H9 (cell line): ENCODE measurements at places on chromosomes 1 and 21. TPM values are rescaled to one million over a fixed set of nuclear protein-coding genes. Genes with fewer than 3 reads are reported as not detected.

- peak; percentile 36 for DNase-seq
These were observed 30.9 kb downstream of the WNT3A start for GRCh38 chr1:228037401-228038386.

DNA sequence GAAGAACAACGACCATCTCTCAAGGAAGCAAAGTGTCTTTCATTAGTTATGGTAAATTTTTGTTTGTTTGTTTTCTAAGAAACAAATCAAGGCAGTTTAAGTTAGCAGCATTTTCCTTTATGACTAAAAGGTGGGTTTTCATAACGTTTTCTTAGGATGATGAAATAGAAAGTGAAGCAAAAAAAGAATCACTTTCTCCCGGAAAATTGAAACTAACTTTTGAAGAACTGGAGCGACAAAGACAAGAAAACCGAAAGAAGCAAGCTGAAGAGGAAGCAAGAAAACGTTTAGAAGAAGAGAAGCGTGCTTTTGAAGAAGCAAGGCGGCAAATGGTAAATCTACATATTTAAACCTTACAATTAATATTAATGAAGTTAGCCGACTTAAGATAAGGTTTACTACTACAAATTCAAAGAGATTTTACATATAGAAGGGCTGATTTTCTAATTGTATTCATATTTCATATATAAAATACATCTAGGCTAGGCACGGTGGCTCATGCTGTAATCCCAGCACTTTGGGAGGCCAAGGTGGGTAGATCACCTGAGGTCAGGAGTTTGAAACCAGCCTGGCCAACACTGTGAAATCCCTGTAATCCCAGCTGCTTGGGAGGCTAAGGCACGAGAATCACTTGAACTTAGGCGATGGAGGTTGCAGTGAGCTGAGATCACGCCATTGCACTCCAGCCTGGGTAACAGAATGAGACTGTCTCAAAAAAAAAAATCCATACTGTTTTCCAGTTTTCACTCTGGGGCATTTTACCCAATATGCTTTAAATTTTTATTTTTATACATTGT lies 38.3 kb downstream of the NEXN start:
- no peak for DNase-seq

- DNase-seq = no peak
These were observed 206.9 kb upstream of the SNX7 start for GRCh38 chr1:98454666-98455065.

DNA sequence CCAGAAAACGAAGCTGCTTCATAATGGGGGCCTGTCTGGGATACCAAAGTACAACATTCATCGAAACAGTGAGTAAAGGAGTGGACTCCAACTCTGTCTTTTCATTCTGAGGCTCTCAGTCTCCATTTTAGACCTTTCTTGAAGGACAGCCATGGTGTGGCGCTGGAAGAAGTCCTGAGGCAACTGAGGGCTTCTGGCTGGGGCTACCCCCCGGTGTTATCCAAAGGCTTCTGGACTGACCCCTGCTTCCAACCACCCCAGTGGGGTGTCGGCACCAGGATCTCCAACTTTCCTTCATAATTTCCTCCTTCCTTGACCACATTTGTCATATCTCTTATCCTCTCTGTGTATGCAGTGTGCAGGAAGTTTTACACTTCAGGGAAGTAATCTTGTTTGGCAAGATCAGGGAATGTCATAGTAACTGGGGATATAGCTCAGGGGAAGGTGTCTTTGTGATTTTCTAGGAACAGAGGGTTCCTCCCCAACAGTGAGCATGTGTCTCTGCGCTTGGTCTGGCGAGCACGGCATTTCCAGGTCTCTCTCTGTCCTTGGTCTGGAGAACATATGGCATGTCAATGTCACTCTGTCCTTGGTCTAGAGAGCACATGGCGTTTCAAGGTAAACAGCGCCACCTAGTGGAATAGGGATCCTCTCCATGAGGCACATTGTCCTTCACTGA lies 19.4 kb upstream of the BSDC1 start:
- DNase-seq = peak; percentile 71

DNA sequence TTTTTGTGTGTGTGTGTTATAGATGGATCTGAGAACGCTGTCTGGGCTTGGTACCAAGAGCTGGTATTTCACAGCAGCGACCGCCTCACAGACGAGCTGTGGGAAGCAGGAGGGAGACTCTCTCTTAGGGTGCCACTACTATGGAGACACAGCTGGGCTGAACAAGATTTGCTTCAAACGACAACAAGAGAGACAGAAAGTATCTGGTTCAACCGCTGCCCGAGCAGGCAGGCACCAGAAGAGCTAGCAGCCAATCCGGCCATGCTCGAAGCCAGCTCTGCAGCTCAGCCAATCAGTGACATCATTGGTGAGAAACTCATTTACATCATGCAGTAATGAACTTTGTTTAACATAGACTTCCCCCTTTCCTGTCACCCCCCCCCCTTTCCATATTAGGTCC lies 341.3 kb downstream of the USP25 start:
- no peak for DNase-seq

- DNase-seq = no peak
These were observed 37.3 kb downstream of the OLFM3 start for GRCh38 chr1:101959456-101959855.

- DNase-seq = peak; percentile 14
These were observed 19.8 kb downstream of the COL6A2 start for GRCh38 chr21:46117586-46118315.

Gene CHIA
- total RNA-seq = not detected in 2 replicates

Gene RGS8
- 0.07 TPM in 1 of 2 replicates, not detected in the other for total RNA-seq

Gene C4BPB
- not detected in 2 replicates for total RNA-seq

Gene CHODL
- 3.4 and 3.5 TPM in 2 replicates for total RNA-seq

Gene LRRN2
- 4.5 and 5.8 TPM in 2 replicates for total RNA-seq

Gene DNAH14
- 38.2 and 39.7 TPM in 2 replicates for total RNA-seq
